Activated naive CD4-positive, alpha-beta T cell (primary cell): ENCODE measurements at places on chromosomes 3 and 15.

DNA sequence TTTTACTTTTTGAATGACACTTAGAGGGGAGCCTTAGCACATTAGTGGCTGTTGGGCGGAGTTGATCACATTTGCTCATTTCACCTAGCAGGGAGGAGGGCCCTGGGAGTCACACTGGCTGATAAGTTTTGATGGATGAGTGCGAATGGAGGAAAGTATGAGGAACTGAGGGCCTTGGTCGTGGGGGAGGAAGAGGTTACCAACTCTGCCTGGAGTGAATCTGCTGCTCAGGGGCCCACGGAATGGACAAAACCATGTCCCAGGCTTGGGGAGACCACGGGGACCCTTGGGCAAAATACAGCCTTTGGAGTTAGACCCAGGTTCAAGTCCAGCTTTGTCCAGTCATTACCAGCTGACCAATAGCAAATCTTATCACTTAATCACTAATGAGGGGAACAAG, 5.1 kb upstream of the FLNB start:
- DNase-seq, result no peak

- DNase-seq, result no peak
These were observed 2.7 kb downstream of the VGLL3 start for GRCh38 chr3:86988235-86988634.

DNA sequence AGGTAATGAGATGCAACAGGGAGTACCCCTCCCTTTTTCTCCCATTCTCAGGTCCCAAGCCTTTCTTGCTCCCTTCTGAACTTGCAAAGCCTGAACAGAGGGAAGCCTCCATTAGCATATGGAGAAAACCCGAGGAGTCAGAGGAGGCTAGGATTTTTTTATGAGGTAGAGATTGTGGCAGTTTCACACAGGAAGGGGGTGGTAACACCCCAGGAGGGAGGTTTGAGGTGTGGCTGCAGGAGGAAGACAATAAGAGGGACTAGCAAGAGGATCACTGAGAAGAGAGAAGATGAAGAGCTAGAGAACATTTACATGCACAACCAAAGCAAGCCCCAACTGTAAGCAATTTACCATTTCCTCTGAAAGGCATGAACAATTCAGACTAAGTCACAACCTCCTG, 322.7 kb downstream of the SV2B start:
- DNase-seq, result no peak

- DNase-seq, result no peak
These were observed 137.1 kb downstream of the ADAMTS9 start for GRCh38 chr3:64550745-64551144.

- no peak for DNase-seq
These were observed 16.3 kb downstream of the TYRO3 start for GRCh38 chr15:41575282-41575681.

- no peak for DNase-seq
These were observed 15.5 kb downstream of the GRM2 start for GRCh38 chr3:51722362-51722761.

- DNase-seq, result no peak
These were observed 6.8 kb upstream of the TMF1 start for GRCh38 chr3:69058947-69059224.

DNA sequence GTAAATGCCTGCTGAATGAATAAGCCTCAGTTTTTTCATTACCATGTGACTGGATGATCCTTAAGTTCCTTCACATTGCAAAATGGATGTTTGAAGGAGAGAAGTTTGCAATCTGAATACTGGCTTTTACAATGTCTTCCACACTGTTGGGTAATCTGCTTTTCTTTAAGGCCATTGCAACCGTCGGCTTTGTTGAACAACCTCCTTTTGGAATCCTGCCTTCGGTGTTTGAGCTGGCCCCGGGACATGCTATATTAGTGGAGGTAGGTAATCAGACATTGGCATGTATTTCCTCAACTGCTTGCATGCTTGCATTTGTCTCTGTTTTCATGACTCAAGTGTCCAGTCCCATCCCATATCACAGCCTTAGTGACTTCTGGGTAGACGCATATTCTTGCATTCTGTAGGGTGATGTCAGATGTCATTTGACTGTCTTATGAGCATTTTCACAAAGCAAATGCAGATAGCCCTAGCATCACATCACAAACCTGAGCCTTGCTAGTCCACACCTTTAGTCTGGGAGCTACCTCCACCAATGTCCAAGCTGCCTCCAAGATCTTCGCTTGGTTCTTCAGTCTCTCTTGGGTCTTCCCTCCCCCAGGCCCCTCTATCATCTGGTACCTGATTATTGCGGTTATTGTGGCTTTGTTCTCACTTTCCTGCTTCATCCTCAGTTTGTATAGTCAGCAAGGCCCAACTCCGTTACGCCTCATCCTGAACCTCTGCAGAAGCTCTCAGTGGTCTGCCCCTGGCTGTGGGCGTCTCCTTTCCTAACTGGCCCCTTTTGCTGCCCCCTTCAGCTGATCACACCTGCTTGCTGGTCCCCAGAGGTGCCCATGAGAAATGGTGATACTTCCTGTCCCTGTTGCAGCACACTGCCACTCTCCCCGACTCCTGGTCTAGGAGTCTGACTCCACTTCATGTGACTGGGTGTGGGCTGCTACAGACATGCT, 48.5 kb downstream of the ACAA1 start:
- no peak for DNase-seq
